PC-3 (cell line): ENCODE measurements at places on chromosomes 5 and 9. TPM values are rescaled to one million over a fixed set of nuclear protein-coding genes. Genes with fewer than 3 reads are reported as not detected.

GRCh38 chr9:97954550-97954989 is 16.6 kb upstream of the HEMGN start:
- DNase-seq, result peak; percentile 57

DNA sequence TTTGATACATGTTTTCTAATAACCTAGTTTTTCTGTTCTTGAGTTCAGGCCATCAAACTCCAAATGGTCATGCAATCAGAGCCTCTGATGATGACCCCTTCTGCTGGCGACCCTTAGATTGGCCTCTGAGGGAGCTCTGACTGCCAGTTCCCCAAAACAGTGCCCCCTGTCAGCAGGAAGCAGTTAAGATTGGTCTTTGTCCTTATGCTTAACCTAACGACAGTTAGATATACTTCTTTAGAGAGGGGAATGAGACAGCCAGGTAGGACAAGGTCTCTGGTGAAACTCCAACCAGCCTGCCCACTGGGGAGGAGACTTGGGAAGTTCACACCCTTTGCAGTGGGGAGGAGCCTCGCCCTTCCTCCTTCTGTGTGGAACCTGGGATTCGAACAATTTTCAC is 390.4 kb upstream of the KIF2A start:
- no peak for DNase-seq

GRCh38 chr9:21160178-21160577 is 6.3 kb downstream of the IFNA21 start:
- no peak for DNase-seq

DNA sequence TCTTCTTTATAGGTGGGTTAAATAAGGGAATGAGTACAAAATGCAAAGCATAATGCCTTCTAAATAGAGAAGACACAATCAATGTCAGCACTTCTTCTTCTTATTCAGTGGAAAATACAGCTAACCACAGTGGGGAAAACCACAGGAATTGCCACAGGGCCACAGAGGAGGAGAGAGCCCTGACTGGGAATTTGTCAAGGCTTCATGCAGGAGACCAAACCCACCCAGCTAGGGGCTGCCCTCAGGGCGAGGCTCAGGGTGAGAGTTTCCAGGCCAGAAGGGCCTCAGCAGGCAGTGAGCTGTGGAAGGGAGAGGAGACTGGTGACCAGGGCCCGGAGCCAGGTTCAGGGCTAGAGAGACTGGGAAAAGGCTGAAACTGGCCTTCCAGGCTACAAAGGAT is 279.1 kb downstream of the MSX2 start:
- no peak for DNase-seq

DNA sequence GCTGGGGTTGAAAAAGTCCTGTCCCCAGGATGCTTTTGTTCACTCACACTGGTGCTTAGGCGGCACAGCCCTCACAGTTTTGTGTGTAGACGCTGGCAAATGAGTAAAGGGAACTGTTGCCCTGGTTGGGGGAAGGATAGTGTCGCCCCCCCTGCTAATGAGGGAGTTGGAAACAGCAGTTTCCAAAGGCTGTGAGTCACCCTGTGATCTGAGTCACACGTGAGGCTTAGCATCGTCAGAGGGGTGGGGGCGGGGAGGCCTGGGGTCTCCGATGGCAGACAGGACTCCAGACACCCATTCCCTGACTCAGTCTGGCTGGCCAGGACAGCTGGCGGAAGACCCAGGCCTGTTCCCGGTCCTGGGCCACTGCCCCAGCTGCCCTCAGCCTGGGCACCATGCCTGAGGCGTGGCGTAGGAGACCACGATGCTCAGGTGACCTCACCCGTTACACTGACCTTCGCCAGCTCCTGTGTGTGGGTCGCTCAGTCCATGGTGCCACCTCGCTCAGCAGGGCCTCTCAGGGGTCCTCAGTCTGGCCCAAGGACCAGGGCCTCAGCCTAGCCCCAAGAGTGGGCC is 2.9 kb downstream of the DNAJB5 start:
- DNase-seq, result peak; percentile 80

GRCh38 chr5:81972492-81972783 is 615 bp downstream of the ATG10 start:
- no peak for DNase-seq

GRCh38 chr9:82763656-82764055 is 299.3 kb downstream of the RASEF start:
- DNase-seq, result peak; percentile 34

GRCh38 chr9:6819529-6819928 is 61.8 kb downstream of the KDM4C start:
- DNase-seq, result no peak

- DNase-seq, result no peak
These were observed 30.8 kb downstream of the ANKRD33B start for GRCh38 chr5:10594591-10595210.

- no peak for DNase-seq
These were observed 39.6 kb upstream of the FGF1 start for GRCh38 chr5:142725231-142726187.

DNA sequence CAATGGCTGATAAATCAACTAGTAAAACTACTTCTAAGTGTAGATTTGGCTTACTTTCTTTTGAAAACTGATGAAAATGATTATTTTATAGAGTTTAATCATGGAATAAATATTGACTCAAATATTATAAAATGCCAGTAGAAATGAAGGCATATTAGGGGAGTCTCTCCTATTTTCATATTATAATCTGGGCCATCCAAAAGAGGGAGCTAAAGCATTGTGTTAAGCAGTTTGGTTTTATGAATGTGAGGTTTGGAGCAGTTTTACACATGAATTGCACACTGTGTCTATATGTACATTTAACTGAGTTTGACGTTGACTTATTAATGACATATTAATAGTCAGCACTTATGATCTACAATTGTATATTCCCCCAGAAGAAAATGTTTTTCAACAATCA is 17.4 kb downstream of the CDH9 start:
- DNase-seq, result peak; percentile 61

DNA sequence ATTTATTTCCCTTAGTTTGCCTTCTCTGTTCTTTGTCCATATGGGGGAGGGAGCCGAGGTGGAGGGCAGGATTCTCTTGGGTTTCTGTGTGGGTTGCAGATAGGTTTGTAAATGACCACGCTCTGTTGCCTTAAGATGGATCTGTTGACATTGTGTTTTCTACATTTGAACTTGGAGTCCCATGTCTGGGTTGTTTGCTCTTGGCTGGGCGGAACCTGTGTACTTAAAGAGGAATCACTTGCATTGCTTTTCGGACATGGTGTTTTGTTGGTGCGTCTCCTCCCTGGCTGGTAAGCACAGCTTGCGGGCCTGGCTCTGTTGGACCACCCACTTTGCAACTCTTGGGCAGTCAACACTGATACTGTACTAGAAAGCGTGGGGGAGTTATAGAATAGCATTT is 45.9 kb downstream of the EHMT1 start:
- peak; percentile 59 for DNase-seq

- DNase-seq, result no peak
These were observed 74.5 kb upstream of the CCNG1 start for GRCh38 chr5:163362840-163363371.

- no peak for DNase-seq
These were observed 112.3 kb downstream of the FAM170A start for GRCh38 chr5:119741691-119742090.

DNA sequence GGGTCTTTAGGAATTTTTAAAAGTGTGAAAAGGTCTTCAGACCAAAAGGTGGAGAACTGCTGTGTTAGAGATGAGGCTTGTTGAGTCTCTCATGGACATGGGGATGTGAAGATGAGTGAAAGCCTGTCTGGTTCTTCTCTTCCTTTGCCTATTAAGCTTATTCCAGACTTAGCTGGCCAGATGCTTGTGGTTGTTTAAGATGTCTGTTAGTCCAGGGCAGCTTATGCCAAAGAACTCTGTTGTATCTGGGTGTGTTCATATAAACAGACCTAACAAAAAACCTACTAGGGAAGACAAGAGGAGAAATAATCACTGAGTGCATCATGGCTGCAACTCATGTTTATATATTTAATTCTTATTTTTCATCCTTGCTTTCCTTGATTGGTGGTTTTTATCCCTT is 57.5 kb upstream of the NCS1 start:
- no peak for DNase-seq

DNA sequence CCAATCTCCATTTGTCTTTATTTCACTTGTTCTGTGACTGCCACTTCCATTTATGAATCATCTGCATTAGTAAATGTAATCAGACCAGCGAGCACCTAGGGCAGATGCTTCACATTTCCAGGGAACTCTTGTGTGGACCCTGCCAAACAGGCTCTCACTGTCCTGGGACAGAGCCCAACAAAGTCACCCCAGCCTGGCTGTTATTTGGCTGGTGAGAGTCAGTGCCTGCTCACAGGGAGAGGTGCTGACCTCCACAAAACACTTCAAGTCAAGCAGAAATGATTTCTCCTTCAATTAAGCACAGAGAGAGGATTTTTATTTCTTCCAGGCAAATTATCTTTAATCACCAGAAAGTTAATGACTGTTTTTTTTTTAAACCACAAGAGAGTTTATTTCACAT is 568.0 kb downstream of the MTRR start:
- peak; percentile 92 for DNase-seq

The LCP2 gene
- not detected in 2 replicates for total RNA-seq

The SELENOP gene
- 3.3 and 3.9 TPM in 2 replicates for total RNA-seq

The DRD1 gene
- not detected in 2 replicates for total RNA-seq

The MSX2 gene
- 4.1 and 4.9 TPM in 2 replicates for total RNA-seq

The PAX5 gene
- 0.52 TPM in 1 of 2 replicates, not detected in the other for total RNA-seq

The TMEM174 gene
- total RNA-seq, result not detected in 2 replicates

The PARP8 gene
- total RNA-seq, result 0.07 and 0.69 TPM in 2 replicates

The MPDZ gene
- 6.1 and 7.3 TPM in 2 replicates for total RNA-seq
